ENCODE measurements at places on chromosomes 3 and 15. TPM values are rescaled to one million over a fixed set of nuclear protein-coding genes. Genes with fewer than 3 reads are reported as not detected.

Gene FAM81A
- 1.0 TPM for total RNA-seq

Gene CHRNA5
- 0.45 TPM for total RNA-seq

- no peaks in the 10 kb centered on the region for H3K4me1 ChIP-seq
- H3K27ac ChIP-seq: no peak overlapping the region
- DNase-seq: no peak
- no peak overlapping the region for H3K4me3 ChIP-seq
Observed at GRCh38 chr15:35311615-35312014, 226.5 kb upstream of the NANOGP8 start.

GRCh38 chr15:29784413-29784812, 37.9 kb downstream of the TJP1 start:
- no peaks in the 10 kb centered on the region for H3K4me1 ChIP-seq
- no peaks in the 10 kb centered on the region for H3K27me3 ChIP-seq
- no peak for DNase-seq
- H3K27ac ChIP-seq: no peak overlapping the region

Gene PLA2G4D
- total RNA-seq: not detected

GRCh38 chr3:100100425-100100824, 13.9 kb downstream of the FILIP1L start:
- no peak overlapping the region for H3K4me3 ChIP-seq
- H3K4me1 ChIP-seq: no peaks in the 10 kb centered on the region
- no peaks in the 10 kb centered on the region for H3K36me3 ChIP-seq
- no peaks in the 10 kb centered on the region for H3K27me3 ChIP-seq
- no peak overlapping the region for H3K27ac ChIP-seq

DNA sequence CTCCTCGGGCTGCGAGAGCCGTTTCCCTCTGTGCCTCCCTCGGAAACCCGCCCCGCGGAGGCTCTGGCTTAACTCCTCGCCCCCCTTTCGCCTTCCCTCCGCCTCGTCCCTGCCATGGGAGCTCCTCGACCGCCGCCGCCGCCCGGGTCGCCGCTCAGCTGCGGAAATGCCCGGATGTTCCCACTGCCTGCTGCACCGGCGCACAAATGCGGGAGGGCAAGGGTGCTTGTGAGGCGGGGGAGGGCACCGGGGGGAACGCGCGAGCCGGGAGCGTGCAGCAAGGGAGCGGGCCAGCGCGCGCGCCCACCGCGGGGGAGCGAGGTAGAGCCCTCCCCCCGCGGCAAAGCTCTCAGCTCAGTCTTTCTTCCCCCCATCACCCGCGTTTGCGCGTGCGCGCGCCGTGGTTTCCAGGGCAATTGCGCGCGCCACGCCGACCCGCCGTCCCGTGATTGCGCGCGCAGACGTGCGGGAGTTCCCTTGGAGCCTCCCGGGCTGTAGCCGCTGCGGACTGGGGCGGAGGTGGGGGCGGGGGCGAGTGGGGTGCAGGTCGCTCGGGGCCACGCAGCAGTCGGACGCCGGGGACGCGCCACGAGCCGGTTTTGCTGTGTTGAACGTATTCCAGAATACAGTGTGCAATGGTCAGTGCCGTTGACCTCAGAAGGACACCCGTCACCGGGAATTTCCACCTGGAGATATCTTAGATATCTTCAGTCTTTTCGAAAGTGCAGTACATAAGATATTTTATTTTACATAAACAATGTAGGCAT, at the start of gene DMXL2:
DMXL2 (minus strand) TSS at position 168 of the 767 bp plus-strand sequence. CDS start 226 bp downstream, outside the sequence.
- no peaks in the 10 kb centered on the region for H3K27me3 ChIP-seq
- DNase-seq: peak; percentile 80
- no peaks in the 10 kb centered on the region for H3K36me3 ChIP-seq
- peak within 1 kb of the TSS; percentile 34 for H3K27ac ChIP-seq
- peak within 1 kb of the TSS; percentile 58 for H3K4me3 ChIP-seq
- H3K4me1 ChIP-seq: peaks cover 9% of the 10 kb centered on the region

DNA sequence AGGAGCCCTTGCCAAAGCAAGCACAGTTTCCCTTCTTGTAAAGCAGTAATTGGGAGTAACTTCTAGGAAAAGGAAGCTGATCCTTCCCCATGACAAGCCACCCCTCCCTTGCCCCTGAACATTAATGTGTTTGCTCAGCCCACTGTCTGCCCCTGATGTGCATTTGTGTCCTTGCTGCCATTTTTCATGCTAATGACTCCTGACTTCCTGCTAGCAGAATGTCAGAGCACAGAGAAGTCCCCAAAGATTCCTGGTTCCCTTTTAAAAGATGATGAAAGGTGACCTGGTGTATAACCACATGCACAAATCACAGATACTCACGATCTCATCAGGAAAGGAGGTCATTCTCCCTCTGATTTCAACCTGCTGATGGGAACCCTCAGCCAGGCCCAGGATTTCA, 44.2 kb upstream of the WNT5A start:
- H3K27me3 ChIP-seq: no peaks in the 10 kb centered on the region
- no peak for DNase-seq
- no peak overlapping the region for H3K4me3 ChIP-seq
- no peaks in the 10 kb centered on the region for H3K36me3 ChIP-seq
- no peaks in the 10 kb centered on the region for H3K4me1 ChIP-seq

- H3K27ac ChIP-seq: no peak overlapping the region
- H3K36me3 ChIP-seq: no peaks in the 10 kb centered on the region
- no peak overlapping the region for H3K4me3 ChIP-seq
- H3K4me1 ChIP-seq: no peaks in the 10 kb centered on the region
Observed at GRCh38 chr15:48233246-48233645, 27.1 kb downstream of the SLC12A1 start.

Gene PRR20G
- total RNA-seq: not detected

Gene SH3GL3
- not detected for total RNA-seq

DNA sequence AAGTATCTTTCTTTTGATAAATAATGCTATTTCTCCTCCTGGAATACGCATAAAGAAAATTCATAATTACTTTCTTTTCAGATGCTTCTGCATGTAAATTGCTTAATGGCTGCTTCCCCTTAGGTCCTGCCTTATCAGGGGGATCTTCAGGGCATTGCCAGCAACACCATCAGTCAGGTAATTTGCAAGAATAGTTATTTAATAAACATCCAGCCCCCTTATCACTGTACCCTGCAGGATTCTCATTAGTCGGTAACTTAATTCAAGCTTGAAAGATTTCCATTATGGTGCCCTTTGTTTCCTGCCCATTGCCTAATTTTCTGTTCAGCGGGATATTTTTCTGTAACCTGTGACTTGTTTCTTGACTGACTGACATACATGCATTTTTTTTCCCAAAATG, 414.5 kb downstream of the MFSD1 start:
- H3K27ac ChIP-seq: no peak overlapping the region
- H3K4me3 ChIP-seq: no peak overlapping the region
- no peaks in the 10 kb centered on the region for H3K36me3 ChIP-seq
- DNase-seq: no peak
- no peaks in the 10 kb centered on the region for H3K4me1 ChIP-seq

Gene TRPC1
- total RNA-seq: 0.21 TPM

Gene ARL14
- total RNA-seq: not detected
